ENCODE measurements at places on chromosomes 13 and 19.
A peak's percentile ranks its signal among the peaks of the same experiment; 100 is the strongest.

GRCh38 chr19:42207767-42208271 is 9.7 kb downstream of the DEDD2 start:
- DNase-seq: no peak

DNA sequence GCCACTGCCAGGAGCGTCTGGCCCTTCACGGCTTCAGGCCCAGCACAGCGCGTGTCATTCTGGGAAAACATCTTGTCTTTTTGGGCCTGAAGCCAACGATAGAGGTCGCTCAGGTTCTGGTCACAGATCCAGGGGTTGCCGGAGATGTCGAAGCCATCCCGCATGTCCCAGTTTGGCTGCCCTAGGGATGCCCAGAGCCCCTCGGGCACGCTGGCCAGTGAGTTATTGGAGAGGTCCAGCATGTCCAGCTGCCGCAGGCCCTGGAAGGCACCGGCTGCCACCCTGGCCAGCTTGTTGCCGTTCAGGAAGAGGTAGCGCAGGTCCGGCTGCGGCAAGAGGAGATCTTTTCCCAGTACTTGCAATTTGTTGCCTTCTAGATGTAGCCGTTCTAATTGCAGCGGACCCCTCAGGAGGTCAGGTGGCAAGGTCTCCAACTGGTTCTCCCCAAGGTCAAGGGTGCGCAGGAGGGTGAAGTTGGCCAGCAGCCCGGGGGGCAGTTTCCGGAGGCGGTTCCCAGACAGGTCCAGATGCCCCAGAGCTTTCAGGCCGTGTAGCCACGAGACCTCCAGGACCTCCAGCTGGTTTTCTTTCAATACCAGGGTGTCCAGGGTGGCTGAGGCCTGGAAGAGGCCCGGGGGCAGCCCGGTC is 1.8 kb downstream of the LRG1 start:
- DNase-seq: no peak

DNA sequence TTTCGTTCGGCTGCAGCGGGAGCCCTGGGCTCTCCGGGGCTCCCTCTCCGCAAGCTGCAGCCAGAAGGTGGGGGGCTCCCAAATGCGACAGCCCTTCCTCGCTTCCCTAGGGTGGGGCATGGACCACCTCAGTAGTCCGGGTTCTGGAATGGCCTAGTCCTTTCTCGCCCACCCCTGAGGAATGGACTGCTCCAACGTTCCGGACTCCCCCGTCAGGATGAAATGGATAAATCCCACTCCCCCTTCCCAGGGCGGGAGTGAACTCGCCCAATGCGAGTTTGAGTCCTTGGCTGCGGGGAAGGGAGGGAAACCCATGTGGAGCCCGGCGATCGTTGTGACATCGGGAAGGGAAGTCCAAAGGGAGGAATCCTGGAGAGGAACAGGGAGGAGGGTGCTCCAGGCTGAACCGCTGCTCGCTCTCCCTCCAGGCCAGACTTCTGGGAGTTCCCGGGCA is 5.5 kb downstream of the HRC start:
- peak; percentile 83 for DNase-seq

DNA sequence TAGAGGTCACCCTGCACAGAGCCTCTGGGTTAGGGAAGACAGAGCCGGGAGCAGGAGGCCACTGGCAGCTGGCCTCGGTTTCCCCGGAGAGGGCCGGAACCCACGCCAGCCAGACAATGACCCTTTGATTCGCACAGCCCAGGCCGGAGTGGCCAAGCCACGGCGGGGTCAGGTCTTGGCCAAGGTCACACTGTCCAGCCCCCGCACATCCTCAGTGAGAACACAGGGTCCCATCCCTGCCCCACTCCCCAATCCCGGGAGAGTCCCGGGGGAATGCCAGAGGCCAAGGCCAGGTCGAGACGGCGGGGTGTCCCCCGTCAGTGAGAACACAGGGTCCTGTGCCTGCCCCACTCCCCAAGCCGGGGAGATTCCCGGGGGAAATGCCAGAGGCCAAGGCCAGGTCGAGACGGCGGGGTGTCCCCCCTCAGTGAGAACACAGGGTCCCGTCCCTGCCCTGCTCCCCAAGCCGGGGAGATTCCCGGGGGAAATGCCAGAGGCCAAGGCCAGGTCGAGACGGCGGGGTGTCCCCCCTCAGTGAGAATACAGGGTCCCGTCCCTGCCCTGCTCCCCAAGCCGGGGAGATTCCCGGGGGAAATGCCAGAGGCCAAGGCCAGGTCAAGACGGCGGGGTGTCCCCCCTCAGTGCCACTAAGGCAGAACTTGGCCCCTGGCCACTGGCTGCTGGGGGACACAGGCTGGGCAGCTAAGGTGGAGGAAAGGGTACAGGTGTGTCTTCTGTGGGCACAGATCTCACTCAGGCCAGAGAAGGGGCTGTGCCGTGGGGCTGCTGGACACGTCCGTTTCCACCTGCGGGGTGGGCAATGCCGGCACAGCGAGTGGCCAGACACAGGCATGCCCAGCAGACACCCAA is 1.7 kb upstream of the FSTL3 start:
- DNase-seq: no peak

DNA sequence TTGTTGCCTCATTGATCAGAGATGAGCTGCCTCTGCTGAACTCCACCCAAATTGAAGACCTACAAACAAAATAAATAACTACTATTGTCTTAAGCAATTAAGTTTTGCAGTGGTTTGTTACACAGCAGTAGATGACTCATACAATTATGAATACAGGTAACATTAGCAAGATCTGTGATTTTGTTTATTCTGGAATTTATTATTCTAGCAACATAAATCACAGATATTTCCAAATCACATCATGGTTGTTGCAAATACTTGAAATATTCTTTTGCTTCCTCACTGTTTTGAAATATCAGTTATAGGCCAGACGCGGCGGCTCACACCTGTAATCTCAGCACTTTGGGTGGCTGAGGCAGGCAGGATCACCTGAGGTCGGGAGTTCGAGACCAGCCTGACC is 13.1 kb upstream of the LMTK3 start:
- no peak for DNase-seq

All from WERI-Rb-1 (cell line).